ENCODE measurements at places on chromosomes 4 and X. TPM values are rescaled to one million over a fixed set of nuclear protein-coding genes. Genes with fewer than 3 reads are reported as not detected.

The ADGRG4 gene
- not detected for total RNA-seq

The GAGE12G gene
- total RNA-seq, result not detected

The GYPA gene
- total RNA-seq, result not detected

The CXCL11 gene
- not detected for total RNA-seq

GRCh38 chrX:101203761-101204351 is 15.7 kb upstream of the DRP2 start:
- no peak overlapping the region for H3K4me3 ChIP-seq
- H3K36me3 ChIP-seq, result no peaks in the 10 kb centered on the region
- DNase-seq, result no peak
- peaks cover 2% of the 10 kb centered on the region for H3K27me3 ChIP-seq
- H3K4me1 ChIP-seq, result peaks cover 12% of the 10 kb centered on the region

- DNase-seq, result no peak
- no peaks in the 10 kb centered on the region for H3K4me1 ChIP-seq
- H3K4me3 ChIP-seq, result no peak overlapping the region
- no peak overlapping the region for H3K27ac ChIP-seq
- no peaks in the 10 kb centered on the region for H3K36me3 ChIP-seq
- H3K27me3 ChIP-seq, result no peaks in the 10 kb centered on the region
Observed at GRCh38 chrX:132467026-132467425, 21.8 kb downstream of the MBNL3 start.

DNA sequence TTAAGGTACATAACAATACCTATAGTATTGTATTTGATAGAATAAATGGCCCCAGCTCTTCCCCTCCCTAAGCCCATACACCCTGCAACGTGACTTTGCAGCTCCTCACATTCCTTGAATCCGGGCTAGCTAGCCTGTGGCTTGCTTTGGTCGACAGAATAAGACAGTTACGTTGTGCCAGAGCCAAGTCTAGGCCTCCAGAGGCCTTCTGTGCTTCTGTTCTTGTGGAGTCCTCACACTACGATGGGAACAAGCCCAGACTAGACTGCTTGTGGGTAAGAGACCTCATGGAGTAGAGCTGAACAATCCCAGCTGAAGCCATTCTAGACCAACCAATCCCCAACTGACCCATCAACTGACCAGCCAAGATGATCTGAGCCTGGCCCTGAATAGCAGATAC is 102.4 kb upstream of the PLAC1 start:
- peaks cover 2% of the 10 kb centered on the region for H3K27me3 ChIP-seq
- peaks cover 7% of the 10 kb centered on the region for H3K4me1 ChIP-seq
- H3K4me3 ChIP-seq, result no peak overlapping the region
- DNase-seq, result no peak
- H3K27ac ChIP-seq, result no peak overlapping the region

- peaks cover 4% of the 10 kb centered on the region for H3K4me1 ChIP-seq
- no peak for DNase-seq
- peaks cover 22% of the 10 kb centered on the region for H3K27me3 ChIP-seq
- no peak overlapping the region for H3K4me3 ChIP-seq
- H3K27ac ChIP-seq, result no peak overlapping the region
Observed at GRCh38 chr4:122003335-122003734, 51.5 kb upstream of the TRPC3 start.

DNA sequence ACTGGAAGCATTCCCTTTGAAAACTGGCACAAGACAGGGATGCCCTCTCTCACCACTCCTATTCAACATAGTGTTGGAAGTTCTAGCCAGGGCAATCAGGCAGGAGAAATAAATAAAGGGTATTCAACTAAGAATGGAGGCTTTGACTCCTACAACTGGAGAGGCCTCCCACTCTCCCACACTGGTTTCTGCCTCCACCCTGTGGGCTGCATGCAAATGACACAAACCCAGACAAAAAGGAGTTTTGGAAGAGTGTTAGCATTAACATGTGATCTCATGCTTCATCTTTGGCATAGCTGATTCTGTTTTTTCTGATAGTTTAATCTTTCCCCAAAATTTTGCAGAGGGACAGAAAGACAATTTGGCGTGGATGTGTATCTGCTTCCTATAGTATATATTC is 80.8 kb upstream of the IQCM start:
- H3K4me3 ChIP-seq, result no peak overlapping the region
- no peak for DNase-seq
- no peaks in the 10 kb centered on the region for H3K27me3 ChIP-seq
- no peaks in the 10 kb centered on the region for H3K4me1 ChIP-seq

- H3K27me3 ChIP-seq, result no peaks in the 10 kb centered on the region
- H3K27ac ChIP-seq, result no peak overlapping the region
- H3K36me3 ChIP-seq, result no peaks in the 10 kb centered on the region
- H3K4me1 ChIP-seq, result no peaks in the 10 kb centered on the region
Observed at GRCh38 chr4:166165829-166166420, 292.9 kb downstream of the TLL1 start.

GRCh38 chr4:87105101-87105845 is 115.1 kb downstream of the KLHL8 start:
- no peaks in the 10 kb centered on the region for H3K27me3 ChIP-seq
- H3K27ac ChIP-seq, result no peak overlapping the region
- no peak for DNase-seq
- H3K4me3 ChIP-seq, result no peak overlapping the region

DNA sequence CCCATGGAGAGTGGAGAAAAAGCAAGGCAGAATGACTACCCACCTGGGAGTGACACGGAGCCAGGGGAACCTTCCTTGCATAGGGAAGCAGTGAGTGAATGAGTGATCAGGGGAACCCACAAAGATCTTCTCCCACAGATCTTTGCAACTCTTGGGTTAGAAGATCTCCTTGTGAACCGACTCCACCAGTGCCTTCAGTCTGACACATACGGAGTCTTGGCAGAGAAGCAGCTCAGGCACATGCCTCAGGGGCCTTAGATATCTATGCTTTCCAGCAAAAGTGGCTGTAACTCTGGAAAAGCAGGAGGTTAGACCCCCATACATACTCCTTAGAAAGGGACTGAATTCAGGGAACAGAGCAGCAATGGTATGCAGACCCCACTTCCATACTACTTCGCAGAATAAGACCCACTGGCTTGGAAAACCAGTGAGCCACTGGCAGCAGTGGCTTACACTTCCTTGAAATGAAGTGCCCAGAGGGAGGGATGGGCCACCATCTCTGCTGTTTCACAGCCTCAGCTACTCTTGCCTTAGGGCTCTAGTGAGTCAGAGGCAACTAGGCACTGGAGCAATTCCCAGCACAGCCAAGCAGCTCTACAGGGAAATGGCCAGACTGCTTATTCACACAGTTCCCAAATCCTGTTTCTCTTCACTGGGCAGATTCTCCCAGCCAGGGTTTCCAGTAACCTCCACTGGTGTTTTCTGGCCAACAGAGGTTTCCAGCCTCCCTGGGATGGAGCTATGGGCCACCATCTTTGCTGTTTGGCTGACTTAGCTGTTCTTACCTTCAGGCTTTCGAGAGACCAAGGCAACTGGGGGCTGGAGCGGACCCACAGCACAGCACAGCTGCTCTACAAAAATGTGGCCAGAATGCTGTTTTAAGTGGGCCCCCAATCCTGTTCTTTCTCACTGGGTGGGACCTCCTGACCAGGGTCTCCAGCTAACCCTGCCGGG is 82.8 kb upstream of the TCEAL2 start:
- no peaks in the 10 kb centered on the region for H3K27me3 ChIP-seq
- no peak for DNase-seq
- no peak overlapping the region for H3K4me3 ChIP-seq
- H3K36me3 ChIP-seq, result no peaks in the 10 kb centered on the region
- no peaks in the 10 kb centered on the region for H3K4me1 ChIP-seq

All from activated T-helper 2 cell treated with anti-CD3 and anti-CD28 coated beads, Interferon-gamma antibody, Interleukin-2, Interleukin-4, amounts not matched to agents 10 μg/mL and 5 μg/mL and 100 μg/mL, durations not matched to agents 14 hours and 24 hours and 36 hours (primary cell).